ENCODE measurements at places on chromosomes 3 and 15.

DNA sequence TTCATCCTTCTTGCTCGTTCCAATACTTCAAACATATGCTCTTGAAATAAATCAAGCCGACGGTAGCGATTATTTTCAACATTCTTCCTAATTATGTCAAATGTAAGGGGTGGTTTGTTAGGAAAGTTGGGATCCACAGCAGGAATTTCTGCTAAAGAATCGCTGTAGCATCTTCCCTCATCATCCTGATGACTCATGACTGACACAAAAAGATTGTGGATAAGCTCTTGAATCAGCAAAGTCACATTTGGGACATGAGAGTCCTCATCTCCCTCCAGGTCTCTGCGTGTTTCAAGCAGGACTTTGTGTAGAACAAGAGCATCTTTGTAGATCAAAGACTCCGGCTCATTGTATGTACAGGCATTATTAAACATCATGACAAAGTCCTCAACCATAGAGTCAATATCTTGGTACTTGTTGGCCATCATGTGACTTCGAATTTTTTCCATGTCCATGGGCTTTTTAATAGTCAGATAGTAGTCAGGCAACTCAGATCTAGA is 73.0 kb downstream of the UQCC5 start:
- DNase-seq = no peak

- DNase-seq = no peak
Measured at GRCh38 chr15:26872206-26872605, 5.3 kb downstream of the GABRA5 start.

- DNase-seq = no peak
Measured at GRCh38 chr3:188214442-188214841, 60.5 kb downstream of the LPP start.

- no peak for DNase-seq
Measured at GRCh38 chr3:17234382-17234781, 349.6 kb downstream of the PLCL2 start.

GRCh38 chr3:196096382-196096953 is 14.6 kb upstream of the TFRC start:
- DNase-seq = no peak

GRCh38 chr15:57017024-57017423 is 98.6 kb downstream of the TCF12 start:
- DNase-seq = no peak

DNA sequence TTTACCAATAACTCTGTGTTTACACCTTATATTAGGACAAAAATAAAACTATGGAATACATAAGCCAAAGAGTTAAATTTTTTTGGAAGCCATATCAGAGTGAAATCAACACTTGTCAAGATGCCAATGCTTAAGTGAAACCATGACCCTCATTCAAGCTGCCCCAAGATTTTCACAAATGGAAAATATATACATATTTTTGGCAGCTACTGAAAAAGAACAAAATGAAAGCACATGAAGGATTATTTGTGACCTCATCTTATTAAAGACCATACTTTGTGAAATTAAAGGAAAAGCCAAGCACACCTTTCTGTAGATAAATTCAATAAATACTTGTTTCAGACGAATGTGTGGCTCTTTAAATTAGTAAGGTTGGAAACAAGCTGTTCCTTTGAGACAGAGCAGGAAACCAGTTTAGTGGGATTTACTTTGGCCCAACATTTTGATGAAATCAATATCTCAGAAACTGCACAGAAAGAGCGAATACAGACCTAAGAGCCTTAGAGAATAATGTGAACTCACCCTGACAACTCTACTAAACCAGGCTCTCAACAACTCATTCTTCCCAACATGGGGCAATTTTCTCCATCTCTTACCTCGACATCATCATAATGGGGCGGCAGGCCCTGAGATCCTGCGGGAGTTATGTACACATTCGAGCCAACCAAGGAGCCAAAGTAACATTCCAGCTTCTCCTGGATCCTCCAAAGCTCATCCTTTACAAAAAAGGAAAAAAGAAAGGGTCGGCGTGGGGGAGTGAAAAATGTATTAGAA is 11.1 kb downstream of the RIOX2 start:
- no peak for DNase-seq

DNA sequence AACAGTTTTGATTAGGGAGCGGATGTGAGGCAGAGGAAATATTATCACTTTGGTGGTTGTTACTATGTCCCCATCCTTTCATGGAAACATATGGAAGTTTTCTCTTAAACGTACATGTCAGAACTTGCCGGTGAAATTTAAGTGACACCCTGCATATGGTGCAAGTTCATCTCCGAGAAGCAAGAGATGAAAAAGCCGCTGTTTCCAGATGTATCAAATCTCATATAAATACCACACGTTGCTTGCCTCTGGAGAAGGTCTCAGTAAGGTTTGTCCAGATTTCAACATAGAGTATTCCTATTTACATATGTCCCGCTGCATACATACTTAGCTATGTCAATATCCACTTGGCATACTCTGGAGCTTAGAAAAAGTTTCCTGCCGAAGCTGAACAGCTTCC is 172.2 kb upstream of the ICE2 start:
- DNase-seq = peak; percentile 87

- no peak for DNase-seq
Measured at GRCh38 chr3:145134738-145135137, 1026.2 kb downstream of the PLOD2 start.

DNA sequence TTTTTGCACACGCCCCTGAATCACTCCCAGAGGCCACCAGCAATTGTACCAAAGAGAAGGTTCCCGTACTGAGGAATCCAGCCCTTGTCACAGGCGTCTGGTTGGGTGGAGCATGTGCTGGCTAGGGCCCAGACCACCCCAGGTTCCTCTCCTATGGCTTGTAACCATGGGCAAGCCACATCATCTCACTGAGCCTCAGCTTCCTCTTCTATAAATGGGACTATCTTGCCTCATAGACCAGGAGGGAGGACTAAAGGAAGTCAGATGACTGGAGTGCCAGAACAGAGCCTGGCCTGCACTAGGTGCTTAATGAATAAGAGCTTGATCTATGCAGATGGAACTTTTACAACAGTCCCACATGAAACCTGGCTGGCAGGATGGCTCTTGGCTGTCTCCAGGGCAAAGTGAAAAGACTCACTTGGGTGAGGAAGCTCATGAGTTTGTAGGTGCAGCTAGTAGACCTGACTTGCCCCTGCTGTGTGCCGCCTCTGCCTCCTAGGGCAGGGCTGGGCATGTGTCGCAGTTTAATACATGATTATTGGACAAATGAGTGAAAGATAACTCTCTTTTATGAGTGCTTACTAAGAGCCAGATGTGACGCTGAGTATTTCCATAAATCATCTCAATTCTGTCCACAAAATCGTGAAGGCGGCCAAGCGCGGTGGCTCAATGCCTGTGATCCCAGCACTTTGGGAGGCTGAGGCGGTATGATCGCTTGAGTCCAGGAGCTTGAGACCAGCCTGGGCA is 29.3 kb downstream of the CTSH start:
- no peak for DNase-seq

- DNase-seq = no peak
Measured at GRCh38 chr3:128710816-128711433, 15.1 kb upstream of the RAB7A start.

DNA sequence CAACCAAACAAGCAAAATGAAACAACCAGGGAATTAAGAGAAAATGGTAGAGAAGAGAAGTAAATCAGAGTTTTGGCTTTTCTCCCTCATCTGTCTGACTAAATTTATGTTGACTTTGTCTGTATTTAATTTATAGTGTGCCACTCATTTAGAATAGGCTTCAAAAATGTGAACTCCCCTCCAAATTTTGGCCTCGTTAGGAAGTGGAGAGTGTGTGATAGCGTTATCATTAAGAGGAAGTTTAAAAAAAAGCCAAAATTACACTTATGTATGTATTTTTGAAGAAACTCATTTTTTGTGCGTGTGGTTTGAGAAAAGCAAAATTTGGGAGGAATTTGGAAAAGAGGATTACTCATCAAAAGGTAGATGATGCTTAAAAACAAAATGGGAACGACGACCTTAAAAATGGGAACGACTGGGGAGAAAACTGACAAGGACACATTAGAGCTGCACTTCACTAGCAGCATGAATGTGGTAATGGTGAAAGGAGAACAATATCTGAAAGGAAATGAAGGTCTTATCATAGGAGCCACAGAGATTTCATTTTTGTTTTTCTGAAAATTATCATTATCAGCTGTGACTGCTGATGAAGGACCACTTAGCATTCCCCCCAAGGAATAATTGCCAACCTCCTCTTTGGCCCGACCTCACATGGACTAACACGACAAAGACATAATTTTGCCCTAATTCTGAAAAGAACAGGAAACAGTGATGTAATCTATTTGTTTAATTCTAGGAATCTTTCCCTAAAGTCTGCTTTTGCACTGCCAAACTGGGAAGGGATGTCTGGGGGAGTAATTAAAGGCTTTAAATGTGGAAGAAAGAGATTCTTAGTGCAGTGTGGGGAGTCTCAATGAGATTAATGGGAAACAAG is 163.2 kb upstream of the P2RY1 start:
- no peak for DNase-seq

GRCh38 chr3:38960953-38961622 is 90.7 kb downstream of the SCN11A start:
- DNase-seq = no peak

DNA sequence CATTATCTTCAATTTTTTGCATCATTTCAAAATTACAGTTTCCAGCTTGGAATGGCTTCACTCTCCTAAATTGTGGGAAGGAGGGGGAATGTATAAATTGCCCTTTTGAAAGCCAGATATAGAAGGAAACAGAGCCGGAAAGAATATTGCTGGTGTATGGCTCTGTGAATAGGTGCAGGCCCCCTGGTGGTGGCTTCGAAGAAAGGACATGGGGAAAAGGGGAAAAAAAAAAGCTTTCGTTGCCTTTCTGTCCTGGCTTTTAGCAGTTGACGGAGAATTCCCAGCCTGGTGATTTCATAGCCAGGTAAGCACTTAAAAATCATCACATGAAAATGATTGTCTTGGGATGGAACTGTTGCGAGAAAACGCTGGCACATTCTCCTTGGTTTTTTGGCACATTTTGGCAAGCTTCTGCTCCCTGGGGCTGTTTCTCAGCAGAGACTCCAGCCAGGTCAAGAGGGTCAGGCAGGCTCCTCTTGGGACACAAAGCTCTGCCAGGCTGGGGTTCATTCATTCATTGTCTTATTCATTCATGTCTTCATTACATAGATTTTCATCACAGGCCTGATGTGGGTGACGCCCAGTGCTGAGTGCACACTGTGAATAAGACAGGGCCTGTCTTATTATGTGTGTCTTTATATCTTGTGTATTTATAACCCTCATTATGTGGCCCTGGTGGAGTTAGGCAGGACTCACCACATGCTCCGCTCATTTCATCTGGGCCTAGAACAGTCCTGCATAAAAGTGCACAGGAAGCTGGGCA is 300.0 kb upstream of the TPM1 start:
- DNase-seq = peak; percentile 57

DNA sequence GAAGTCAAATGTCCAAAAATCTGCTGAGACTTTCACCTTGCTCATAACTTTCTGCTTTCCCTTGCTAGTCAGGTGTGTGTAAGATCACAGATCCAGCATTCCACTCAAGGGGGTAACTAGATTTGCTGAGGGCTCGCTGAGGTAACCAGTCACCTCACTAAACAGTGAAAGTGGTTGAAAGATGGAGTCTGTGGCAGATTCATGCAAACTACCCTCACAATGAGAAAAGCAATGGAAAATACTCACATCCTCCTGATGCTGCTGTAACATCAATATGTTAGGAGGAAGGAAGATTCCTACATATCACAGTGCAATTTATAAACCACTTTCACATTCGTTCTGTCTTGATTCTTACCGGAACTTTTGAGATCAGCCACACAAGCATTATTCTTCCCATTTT is 174.3 kb upstream of the BCL6 start:
- DNase-seq = no peak

DNA sequence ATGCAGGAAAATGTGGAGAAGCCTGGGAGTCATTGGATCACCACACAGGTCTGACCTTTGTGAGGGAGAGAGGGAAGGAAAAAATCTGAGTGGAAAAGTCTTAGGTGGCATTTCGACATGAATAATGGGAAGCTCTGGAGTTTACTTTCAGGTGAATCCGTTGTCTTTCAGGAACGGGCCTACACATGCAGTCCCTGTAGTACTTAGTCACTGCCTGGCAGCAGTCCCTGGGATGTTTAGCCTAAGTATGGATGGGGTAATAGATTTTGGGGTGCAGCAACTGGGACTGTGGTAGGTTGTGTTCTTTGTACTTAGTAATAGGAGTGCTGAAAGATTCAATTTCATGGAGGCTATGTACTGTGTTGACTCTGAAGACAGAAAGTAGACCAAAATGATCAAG is 227.5 kb upstream of the EPHA3 start:
- no peak for DNase-seq
